Right lung (tissue), 10 donors: ENCODE measurements at places on chromosomes 3 and 15. TPM values are rescaled to one million over a fixed set of nuclear protein-coding genes. Genes with fewer than 3 reads are reported as not detected.

DPPA2 gene
- polyA plus RNA-seq: not detected

INSYN1 gene
- 24.4 TPM for polyA plus RNA-seq

RMDN3 gene
- 31.4 TPM for polyA plus RNA-seq

ALDH1A2 gene
- polyA plus RNA-seq: 75.3 TPM

PLAAT1 gene
- polyA plus RNA-seq: 0.45 TPM

MLF1 gene
- polyA plus RNA-seq: 58.9 TPM

GATA2 gene
- polyA plus RNA-seq: 14.6 TPM

TRPM1 gene
- not detected for polyA plus RNA-seq

IL17RB gene
- polyA plus RNA-seq: 13.2 TPM

MITF gene
- polyA plus RNA-seq: 5.1 TPM

C3orf85 gene
- not detected for polyA plus RNA-seq

SPESP1 gene
- polyA plus RNA-seq: 8.1 TPM

MYO5C gene
- polyA plus RNA-seq: 37.5 TPM

SLC51B gene
- 17.8 TPM for polyA plus RNA-seq

GOLGA8H gene
- 1.8 TPM for polyA plus RNA-seq

GPR62 gene
- polyA plus RNA-seq: 0.28 TPM

ULK3 gene
- 43.4 TPM for polyA plus RNA-seq

IQCF5 gene
- not detected for polyA plus RNA-seq

ISLR2 gene
- 4.5 TPM for polyA plus RNA-seq

DNAH12 gene
- polyA plus RNA-seq: 6.1 TPM

ARL14 gene
- polyA plus RNA-seq: not detected

KPNA1 gene
- polyA plus RNA-seq: 51.1 TPM

KBTBD13 gene
- 0.89 TPM for polyA plus RNA-seq

DUOXA2 gene
- 0.10 TPM for polyA plus RNA-seq

STOML1 gene
- polyA plus RNA-seq: 9.4 TPM

PLXND1 gene
- polyA plus RNA-seq: 176 TPM

WDR72 gene
- polyA plus RNA-seq: 2.5 TPM
